ENCODE measurements at places on chromosomes 12 and 14. TPM values are rescaled to one million over a fixed set of nuclear protein-coding genes. Genes with fewer than 3 reads are reported as not detected.

The TBPL2 gene
- not detected for total RNA-seq

The NRL gene
- total RNA-seq: 1.5 TPM

The PAPLN gene
- total RNA-seq: 3.7 TPM

The SLC8A3 gene
- total RNA-seq: not detected

The NPAS3 gene
- total RNA-seq: not detected

The CYP46A1 gene
- total RNA-seq: not detected

The SYT1 gene
- 0.49 TPM for total RNA-seq

The OR4K14 gene
- total RNA-seq: not detected

The GRIP1 gene
- total RNA-seq: 3.6 TPM

The ADCY6 gene
- 18.2 TPM for total RNA-seq

The MARCHF9 gene
- total RNA-seq: 7.9 TPM

The TSPAN9 gene
- total RNA-seq: 5.8 TPM

The WNT5B gene
- 8.7 TPM for total RNA-seq

The ST8SIA1 gene
- total RNA-seq: 0.23 TPM

The ADSS1 gene
- 13.1 TPM for total RNA-seq

The APOF gene
- total RNA-seq: not detected

The ERBB3 gene
- total RNA-seq: 36.5 TPM

The TARBP2 gene
- 46.5 TPM for total RNA-seq

The BDKRB1 gene
- 2.8 TPM for total RNA-seq

The AMDHD1 gene
- 0.07 TPM for total RNA-seq

The A2M gene
- not detected for total RNA-seq

The E2F7 gene
- 7.0 TPM for total RNA-seq

The ISCA2 gene
- total RNA-seq: 9.0 TPM

The MAP4K5 gene
- 78.0 TPM for total RNA-seq

The SLC17A8 gene
- total RNA-seq: not detected

The ACTR6 gene
- 15.3 TPM for total RNA-seq

The TCL1B gene
- not detected for total RNA-seq

The ACVRL1 gene
- 0.35 TPM for total RNA-seq

The NEK9 gene
- 14.5 TPM for total RNA-seq

The RPL41 gene
- 6,389 TPM for total RNA-seq

The CMKLR1 gene
- total RNA-seq: not detected

The PRR4 gene
- total RNA-seq: 1.6 TPM

The TBK1 gene
- total RNA-seq: 16.3 TPM

The NR1H4 gene
- not detected for total RNA-seq

The KCNC2 gene
- total RNA-seq: not detected

The CCDC175 gene
- total RNA-seq: not detected

The BIN2 gene
- total RNA-seq: 0.42 TPM

The TAS2R31 gene
- total RNA-seq: not detected

The AMIGO2 gene
- 64.0 TPM for total RNA-seq

The PIANP gene
- total RNA-seq: not detected

The FOXM1 gene
- total RNA-seq: 20.9 TPM

The SYCP3 gene
- total RNA-seq: not detected

The WSCD2 gene
- total RNA-seq: 0.28 TPM

The DTX1 gene
- total RNA-seq: not detected
